ENCODE measurements at places on chromosomes 12 and 14.

DNA sequence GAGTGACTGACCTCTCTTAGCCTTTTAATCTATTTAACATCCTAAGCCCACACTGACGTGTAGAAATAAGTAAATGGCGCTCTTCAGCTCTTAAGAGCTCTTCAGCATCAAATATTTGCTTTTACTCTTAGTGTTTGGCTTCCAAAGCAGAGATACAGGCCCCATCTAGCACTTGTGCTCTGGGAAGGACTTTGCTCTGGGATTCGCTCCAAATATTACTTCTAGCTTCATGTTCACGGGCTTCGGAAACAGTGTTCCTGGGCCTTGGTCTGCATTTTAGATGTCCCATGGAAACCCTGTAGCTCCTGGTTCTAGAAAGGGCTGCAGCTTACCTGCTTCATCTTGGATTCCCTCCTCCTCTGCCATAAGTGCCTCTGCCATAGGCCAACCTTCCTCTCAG, 2.7 kb upstream of the NKX2-8 start:
- no peak for DNase-seq

DNA sequence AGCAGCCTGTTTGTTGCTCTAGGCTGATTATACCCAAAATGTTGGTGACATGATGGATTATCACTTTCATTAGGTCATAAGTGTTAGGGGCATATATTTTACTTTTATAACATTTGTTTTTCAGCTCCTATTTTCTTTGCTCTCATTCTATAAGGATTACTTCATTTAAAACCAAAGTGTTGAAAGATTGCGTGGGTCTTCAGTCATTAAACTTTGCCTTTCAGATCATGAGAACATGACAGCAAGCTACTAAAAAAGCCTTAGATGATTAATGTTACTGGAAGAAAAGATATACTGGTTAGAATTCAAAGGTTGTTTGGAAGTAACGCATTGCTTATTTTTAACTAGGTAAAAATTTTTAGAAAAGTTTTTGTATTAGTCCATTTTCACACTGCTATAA, 156.8 kb downstream of the ERC1 start:
- DNase-seq = no peak

- DNase-seq = no peak
Measured at GRCh38 chr14:99380991-99381687, 99.5 kb downstream of the SETD3 start.

- no peak for DNase-seq
Measured at GRCh38 chr12:111101003-111101402, 180.6 kb upstream of the MYL2 start.

- DNase-seq = no peak
Measured at GRCh38 chr12:124577986-124578385, 10.6 kb upstream of the NCOR2 start.

DNA sequence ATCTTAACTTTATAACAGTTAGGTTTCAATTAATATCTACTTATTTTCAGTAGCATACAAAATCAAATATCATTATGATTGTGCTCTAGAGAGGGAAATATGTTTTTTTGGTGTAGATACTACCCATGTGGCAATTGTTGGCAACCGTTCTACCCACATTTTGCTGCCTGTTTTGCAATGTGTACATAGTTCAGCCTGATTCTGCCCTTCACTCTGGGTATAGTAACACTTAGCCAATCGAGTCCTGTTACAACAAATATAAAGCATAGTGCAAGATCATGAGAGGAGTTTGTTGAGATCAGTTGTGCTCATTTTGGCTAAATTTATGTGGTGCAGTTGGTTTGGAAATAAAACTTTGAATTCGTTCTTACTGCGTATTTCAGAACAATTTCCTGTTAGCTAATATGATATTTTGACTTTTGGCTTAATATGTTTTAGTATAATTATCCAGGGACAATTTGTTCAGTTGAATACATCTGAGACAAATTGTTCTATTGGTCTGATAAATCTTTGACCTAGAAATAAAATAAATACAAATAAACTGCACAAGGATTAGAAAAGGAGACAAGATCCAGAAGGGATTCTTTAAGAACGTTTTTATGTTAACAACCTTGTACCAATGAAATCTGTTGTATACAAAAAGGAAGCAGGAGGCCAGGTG, 76.9 kb downstream of the ATF7IP start:
- DNase-seq = no peak

- no peak for DNase-seq
Measured at GRCh38 chr14:32197919-32198318, 3.9 kb upstream of the RNU6-7 start.

DNA sequence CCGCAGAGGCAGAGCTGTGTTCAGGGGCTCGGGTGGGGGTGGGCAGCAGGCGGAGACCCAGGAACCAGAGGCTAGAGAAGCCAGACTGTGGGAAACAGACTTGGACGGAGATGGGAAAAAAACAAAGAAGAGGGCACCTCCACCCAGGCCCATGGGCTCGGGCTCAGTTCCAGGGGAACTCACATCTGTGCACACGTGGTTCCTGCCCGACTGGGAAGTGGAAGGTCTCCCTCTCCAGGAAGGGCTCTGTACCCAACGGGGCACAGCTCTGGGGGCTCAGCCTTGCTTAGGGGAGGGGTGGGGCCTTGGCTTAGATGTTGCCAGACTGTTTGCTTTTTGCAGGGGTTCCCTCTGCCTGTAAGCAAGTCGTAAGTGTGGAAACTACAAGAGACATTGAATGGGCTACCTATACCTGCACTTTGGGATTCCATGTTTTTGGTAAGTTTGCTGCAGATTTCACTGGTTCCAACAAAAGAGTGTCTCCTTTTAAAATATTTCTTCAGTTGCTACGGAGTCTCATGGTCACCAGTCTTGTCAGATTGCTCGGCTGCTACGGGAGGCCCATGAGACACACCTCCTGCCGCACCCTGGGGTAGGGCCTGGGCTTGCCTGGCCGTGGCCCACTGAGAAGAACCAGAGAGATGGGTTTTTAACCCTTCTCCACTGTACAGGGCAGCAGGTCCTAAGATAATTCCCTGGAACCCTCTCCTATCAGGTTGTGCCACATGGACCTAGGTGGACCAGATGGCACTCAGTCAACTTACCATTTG, 127.6 kb upstream of the EVL start:
- no peak for DNase-seq

GRCh38 chr14:81342850-81343580, 57.1 kb downstream of the STON2 start:
- no peak for DNase-seq

All from activated CD4-positive, alpha-beta T cell treated with anti-CD3 and anti-CD28 coated beads for 4 hours (primary cell).